ENCODE measurements at places on chromosomes 6 and 20.

GRCh38 chr6:104540743-104541142 lies 319.0 kb downstream of the HACE1 start:
- DNase-seq = no peak

- DNase-seq = no peak
Observed at GRCh38 chr6:142843361-142843760, 101.6 kb downstream of the HIVEP2 start.

GRCh38 chr20:36836591-36837269 lies 39.2 kb upstream of the TLDC2 start:
- DNase-seq = no peak

- DNase-seq = no peak
Observed at GRCh38 chr6:164122109-164122508, 707.6 kb downstream of the QKI start.

- DNase-seq = no peak
Observed at GRCh38 chr6:26115226-26115625, 28.0 kb downstream of the HFE start.

DNA sequence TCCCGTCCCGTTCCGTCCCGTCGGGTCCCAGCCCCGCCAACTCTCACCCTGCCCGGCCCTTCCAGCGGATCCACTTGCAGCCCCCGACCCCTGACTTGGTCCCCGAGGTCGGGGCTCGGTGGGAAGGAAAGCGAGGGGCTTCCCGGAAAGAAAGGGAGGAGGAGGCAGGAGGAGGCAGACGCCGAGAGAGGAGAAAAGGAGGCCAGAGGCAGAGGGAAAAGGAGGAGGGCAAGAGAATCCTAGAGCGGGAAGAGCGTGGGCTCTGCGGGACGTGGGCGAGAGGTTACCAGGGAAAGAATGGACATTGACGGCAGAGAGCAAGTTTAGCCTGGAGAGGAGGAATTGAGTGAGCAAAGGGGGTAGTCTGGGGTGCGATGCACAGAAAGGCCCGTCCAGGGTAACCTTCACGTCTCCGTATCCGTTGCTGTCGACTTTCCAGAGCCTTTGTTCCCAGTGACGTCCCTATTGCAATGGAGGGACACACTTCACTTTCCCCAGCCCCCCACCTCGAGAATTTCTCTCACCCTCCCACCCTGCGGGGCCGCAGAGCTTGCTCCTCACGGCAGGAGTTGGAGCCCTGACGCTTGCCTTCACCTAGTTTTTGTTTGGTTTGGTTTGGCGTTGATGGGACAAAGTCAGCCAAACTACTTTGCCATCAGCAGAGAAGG lies 477 bp upstream of the MOXD1 start:
- DNase-seq = no peak

GRCh38 chr20:23245553-23246181 lies 104.9 kb upstream of the NXT1 start:
- DNase-seq = peak; percentile 35

- DNase-seq = no peak
Observed at GRCh38 chr6:169513478-169514193, 188.2 kb downstream of the WDR27 start.

- DNase-seq = no peak
Observed at GRCh38 chr6:20723236-20723635, 189.0 kb downstream of the CDKAL1 start.

Measured in brain (organoid and tissue), 16 donors.